ENCODE measurements at places on chromosomes 12 and 14. TPM values are rescaled to one million over a fixed set of nuclear protein-coding genes. Genes with fewer than 3 reads are reported as not detected.

LIN7A gene
- 41.3 TPM for total RNA-seq

KLRG1 gene
- 9.4 TPM for total RNA-seq

- no peak overlapping the region for H3K4me3 ChIP-seq
- H3K27me3 ChIP-seq, result no peaks in the 10 kb centered on the region
- no peaks in the 10 kb centered on the region for H3K36me3 ChIP-seq
- peak; percentile 31 for DNase-seq
- peaks cover 8% of the 10 kb centered on the region for H3K4me1 ChIP-seq
- H3K27ac ChIP-seq, result no peak overlapping the region
Measured at GRCh38 chr12:117412465-117413188, 51.2 kb upstream of the NOS1 start.

GRCh38 chr14:38743966-38744584 lies 359.0 kb downstream of the SEC23A start:
- H3K4me1 ChIP-seq, result no peaks in the 10 kb centered on the region
- no peaks in the 10 kb centered on the region for H3K27me3 ChIP-seq
- H3K36me3 ChIP-seq, result no peaks in the 10 kb centered on the region
- no peak overlapping the region for H3K27ac ChIP-seq

PPP1R1A gene
- total RNA-seq, result 9.4 TPM
